Placental epithelial cell (primary cell): ENCODE measurements at places on chromosomes 3 and 15. TPM values are rescaled to one million over a fixed set of nuclear protein-coding genes. Genes with fewer than 3 reads are reported as not detected.

Gene ATP13A5
- total RNA-seq: not detected in 2 replicates

Gene ADCY5
- under 0.01 and 0.87 TPM in 2 replicates for total RNA-seq

Gene PRSS50
- 0.54 and 4.3 TPM in 2 replicates for total RNA-seq

Gene INKA1
- total RNA-seq: 1.8 and 2.0 TPM in 2 replicates

Gene NXPE3
- total RNA-seq: 12.2 and 18.3 TPM in 2 replicates

Gene TOPBP1
- total RNA-seq: 25.3 and 36.9 TPM in 2 replicates

Gene ITIH3
- not detected in 2 replicates for total RNA-seq

Gene CYP19A1
- total RNA-seq: under 0.01 TPM in 1 of 2 replicates, not detected in the other

Gene PRRT3
- 1.8 and 3.1 TPM in 2 replicates for total RNA-seq

Gene DNAH12
- 0.11 and 0.39 TPM in 2 replicates for total RNA-seq

Gene RASL12
- total RNA-seq: not detected in 2 replicates

Gene PLIN1
- 0.33 and 0.39 TPM in 2 replicates for total RNA-seq

Gene CD86
- 0.79 and 2.0 TPM in 2 replicates for total RNA-seq

Gene RTP4
- not detected in 2 replicates for total RNA-seq

Gene LRRC34
- total RNA-seq: 2.4 and 3.1 TPM in 2 replicates

Gene C3orf85
- not detected in 2 replicates for total RNA-seq

Gene NPAP1
- not detected in 2 replicates for total RNA-seq

Gene ARRDC4
- total RNA-seq: 6.1 and 18.8 TPM in 2 replicates

Gene ANKUB1
- total RNA-seq: not detected in 2 replicates

Gene TRPC1
- total RNA-seq: 8.7 and 23.6 TPM in 2 replicates

Gene ACKR2
- total RNA-seq: 58.5 and 83.1 TPM in 2 replicates

Gene SLCO2A1
- total RNA-seq: under 0.01 and 3.9 TPM in 2 replicates

Gene EFHB
- 1.6 TPM in 1 of 2 replicates, not detected in the other for total RNA-seq
